RKO (cell line): ENCODE measurements at places on chromosomes 3 and 15.
A peak's percentile ranks its signal among the peaks of the same experiment; 100 is the strongest.

DNA sequence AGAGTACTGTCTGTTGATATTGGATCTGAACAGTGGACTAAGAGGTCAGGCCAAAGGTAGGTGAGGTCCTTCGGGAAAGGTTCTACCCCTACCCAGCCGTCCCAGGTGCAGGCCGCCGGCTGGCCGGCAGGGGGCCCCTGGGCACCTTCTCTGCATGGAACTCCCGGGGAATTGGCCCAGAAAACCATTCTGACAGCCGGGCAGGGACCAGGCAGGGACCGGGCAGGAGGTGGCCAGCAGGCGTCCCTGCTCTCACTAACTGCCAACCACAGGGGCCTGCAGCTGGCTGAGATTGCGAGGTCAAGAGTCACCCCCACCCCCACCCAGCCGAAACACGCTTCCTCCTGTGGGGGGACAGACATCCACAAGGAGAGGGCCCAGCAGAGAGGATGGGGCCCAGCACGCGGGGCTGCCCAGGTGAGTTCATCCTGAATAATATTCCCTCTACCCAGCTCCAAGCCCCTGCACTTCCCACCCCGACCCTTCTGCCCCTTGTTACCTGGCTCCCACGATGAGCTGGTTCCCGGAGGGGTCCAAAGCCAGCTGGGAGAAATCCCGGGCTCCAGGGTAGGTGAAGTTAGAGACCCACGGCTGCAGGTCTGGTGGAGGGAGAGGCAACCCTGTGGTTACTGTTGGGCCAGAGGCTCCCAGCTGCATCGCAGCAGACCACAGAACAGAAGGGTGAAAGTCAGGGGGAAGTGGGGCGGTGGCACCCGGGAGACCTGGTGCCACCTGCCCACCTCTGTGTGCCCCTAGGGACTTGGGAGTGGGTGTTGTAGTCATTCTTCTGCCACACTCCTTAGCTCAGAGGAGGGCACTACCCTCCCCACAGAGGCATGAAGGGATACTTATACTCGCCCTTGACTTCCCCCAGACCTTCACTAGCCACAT is 84.4 kb downstream of the SEMA5B start:
- DNase-seq, result peak; percentile 65

- no peak for DNase-seq
Observed at GRCh38 chr15:68816795-68817303, 3.8 kb downstream of the ANP32A start.

DNA sequence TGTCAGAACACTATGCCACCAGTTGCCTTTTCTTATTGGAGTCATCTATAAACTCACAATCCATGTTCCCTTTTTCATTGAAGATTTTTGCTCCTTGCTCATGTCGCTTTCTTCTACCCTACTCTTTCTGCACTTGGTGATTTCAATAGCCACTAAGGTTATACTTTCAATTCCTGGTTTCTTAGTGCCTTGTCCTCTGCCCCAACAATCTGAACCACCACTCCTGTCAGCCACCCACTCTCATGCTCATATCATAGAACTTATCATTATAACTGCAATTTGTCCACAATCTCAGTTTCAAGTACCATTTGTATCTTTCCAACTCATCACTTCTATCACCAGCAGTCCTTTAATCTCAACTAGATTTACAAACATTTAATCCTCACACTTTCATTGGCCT is 10.0 kb upstream of the GRAMD1C start:
- DNase-seq, result no peak

DNA sequence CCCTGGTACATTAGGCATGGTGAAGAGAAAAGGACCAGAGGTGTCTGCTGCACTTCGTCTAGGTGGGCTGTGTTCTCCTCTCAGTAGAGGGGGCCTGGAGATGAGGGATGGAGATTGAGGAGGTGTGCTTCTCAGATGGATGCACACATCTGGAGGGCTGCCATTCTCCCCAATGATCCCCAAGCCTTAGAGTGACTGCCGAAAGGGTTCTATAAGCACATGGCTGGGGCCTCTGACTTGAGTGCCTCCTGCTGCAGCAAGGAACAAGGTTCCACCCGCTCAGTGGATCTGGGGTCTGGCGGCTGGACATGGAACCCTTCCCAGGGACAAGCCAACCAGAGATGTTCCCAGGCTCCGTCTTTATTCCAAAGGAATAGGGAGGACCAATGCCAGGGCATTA is 66.8 kb downstream of the CPN2 start:
- no peak for DNase-seq

- no peak for DNase-seq
Observed at GRCh38 chr3:186998937-186999368, 68.6 kb downstream of the ST6GAL1 start.

DNA sequence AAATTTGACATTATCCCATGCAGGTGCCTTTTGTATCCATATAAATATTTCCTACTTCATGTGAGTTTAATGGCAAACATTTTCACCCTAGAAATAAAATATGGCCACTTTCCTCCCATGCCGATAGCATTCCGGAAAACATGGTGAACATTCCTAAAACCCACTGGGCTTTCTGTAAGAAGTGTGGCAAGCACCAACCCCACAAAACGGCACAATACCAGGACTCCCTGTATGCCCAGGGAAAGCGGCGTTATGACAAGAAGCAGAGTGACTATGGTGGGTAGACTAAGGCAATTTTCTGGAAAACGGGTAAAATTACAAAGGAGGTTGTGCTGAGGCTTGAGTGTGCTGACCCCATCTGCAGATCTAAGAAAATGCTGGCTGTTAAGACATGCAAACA is 7.6 kb downstream of the ANXA2 start:
- no peak for DNase-seq

GRCh38 chr3:134754768-134755559 is 40.1 kb upstream of the EPHB1 start:
- peak; percentile 36 for DNase-seq

GRCh38 chr3:31077826-31078225 is 183.4 kb upstream of the GADL1 start:
- DNase-seq, result no peak

GRCh38 chr3:50493086-50493485 is 10.3 kb downstream of the CACNA2D2 start:
- no peak for DNase-seq

- no peak for DNase-seq
Observed at GRCh38 chr3:83835040-83835439, 1123.7 kb upstream of the CADM2 start.

- no peak for DNase-seq
Observed at GRCh38 chr15:34025252-34025651, 13.8 kb downstream of the AVEN start.

DNA sequence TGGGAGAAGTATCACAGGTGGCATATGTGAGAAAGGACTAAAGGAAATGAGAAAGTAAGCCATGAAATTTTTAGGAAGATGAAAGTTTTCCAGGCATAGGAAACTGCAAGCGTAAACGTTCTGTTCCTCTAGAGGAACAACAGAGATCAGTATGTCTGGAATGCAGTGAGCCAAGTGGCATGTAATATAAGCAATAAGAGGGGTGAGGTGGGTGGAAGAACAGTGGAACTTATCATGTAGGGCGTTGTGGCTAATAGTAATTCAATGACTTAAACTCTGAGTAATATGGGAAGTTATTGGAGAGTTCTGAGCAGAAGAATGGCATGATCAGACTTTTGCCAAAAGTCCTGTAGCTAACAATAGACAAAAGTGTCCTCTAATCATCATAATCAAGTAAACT is 902.9 kb downstream of the EPHA3 start:
- no peak for DNase-seq

DNA sequence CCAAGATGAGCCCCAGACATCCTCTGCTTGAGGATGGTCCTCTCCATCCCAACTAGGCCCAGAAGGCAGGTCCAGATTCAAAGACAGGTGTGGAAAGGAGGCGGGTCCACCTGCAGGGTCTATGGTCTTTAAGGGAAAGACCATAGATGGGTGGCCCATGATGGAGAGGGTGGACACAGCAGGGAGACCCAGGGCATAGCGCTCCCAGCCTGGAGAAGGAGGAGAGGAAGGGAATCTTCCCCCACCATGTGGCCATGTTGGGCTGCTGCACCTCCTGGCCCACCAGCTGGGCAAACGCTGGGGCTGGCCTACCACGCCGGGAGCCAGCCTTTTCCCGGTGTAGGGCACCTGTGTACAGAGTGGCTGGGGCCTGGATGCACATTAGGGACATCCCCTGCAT is 265.2 kb upstream of the TLE3 start:
- no peak for DNase-seq

DNA sequence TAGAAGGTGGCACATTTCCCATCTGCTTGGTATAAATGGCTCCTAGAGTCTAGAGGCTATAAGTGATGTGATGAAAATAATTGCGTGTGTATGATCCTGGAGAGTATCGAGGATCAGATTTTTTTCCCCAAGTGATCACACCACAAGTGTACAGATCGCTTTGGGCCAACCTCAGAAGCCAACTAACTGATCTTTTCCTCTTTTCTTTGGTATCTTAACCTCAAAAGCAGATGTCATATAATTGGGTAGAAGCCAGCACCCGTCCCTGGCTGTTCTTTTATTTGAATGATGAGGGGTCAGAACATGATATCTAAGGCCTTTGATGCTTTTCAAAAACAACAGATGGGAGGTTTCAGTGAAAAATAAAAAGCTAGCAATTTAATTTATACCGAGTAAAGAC is 3.3 kb downstream of the P2RY14 start:
- no peak for DNase-seq

DNA sequence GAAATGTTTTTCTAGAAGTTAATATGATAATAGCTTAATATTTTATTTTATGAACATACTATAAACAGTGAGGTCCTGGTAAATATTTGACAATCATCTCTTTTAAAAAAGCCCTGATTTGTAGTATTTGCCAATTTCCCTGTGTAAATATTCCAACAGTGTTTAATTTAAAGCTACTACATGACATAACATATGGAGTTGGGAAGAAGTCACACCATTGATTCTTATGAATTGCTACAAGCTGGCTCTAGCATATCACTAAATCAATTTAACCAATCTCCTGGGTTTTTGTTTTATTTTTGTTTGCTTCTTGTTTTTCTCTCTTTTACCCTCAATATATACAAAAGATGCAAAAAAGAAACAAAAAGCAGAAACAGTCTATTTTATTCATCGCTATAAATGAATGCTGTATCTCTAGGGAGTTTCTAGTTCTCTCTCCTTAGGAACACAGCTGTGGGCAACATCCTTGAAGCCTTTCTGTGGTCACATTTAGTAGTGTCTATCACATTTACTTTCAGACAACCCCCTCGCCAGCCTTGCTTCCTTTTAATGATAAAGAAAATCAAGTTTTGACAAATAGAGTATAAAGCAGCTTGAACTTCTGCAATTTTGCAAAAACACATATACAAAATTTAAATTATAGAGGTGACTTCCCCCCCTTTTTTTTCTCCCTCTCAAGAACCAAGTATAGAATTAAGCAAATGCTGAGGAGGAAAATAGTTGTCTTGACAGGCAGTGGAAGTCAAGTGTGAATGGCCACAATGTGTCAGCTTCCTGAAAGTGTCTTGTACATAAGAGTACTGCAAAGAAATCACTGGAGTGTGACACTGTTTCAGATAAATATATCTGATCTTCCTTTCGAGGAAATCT is 21.4 kb downstream of the CCR1 start:
- DNase-seq, result no peak

GRCh38 chr3:186070550-186070949 is 38.3 kb downstream of the ETV5 start:
- DNase-seq, result no peak

GRCh38 chr3:145032791-145033190 is 1061.2 kb downstream of the DIPK2A start:
- no peak for DNase-seq

DNA sequence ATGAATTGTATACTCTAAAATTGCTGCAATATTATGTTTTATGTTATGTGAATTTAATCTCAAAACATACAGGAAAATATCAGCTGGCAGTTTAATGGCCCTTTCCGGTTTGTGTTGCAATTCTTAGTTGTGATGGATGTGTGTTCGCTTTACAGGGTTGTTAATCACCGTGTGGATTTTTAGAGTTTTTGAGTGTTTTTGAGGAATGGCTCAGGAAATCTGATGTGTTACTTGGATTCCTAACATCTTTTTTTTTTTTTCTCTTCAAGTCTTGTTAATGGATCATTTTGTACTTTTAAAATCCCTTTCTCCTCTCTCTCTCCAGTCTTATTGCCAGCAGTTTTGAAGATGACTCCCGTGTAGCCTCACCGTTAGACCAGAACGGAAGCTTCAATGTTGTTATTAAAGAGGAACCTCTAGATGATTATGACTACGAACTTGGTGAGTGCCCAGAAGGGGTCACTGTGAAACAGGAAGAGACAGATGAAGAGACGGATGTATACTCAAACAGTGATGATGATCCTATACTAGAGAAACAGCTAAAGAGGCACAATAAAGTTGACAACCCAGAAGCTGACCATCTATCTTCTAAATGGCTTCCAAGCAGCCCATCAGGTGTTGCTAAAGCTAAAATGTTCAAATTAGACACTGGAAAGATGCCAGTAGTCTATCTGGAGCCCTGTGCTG is 35.7 kb downstream of the MGA start:
- peak; percentile 79 for DNase-seq

DNA sequence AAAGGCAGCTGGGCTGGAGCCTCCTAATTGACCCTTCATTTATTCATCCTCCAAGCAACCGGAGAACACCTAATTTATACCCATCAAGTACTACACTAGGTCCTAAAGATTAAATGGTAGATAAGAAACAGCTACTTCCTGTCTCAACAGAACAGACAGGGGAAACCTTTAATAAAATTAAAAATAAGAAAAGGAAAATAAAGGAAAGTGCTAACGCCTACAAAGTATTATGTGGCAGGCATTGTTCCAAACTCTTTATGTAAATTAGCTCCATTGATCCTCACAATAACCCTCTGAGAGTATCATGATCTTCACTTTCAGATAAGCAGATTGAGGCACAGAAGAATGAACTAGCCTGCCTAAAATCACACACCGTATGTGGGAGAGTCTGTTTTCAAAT is 139.5 kb downstream of the CNTN6 start:
- DNase-seq, result no peak

DNA sequence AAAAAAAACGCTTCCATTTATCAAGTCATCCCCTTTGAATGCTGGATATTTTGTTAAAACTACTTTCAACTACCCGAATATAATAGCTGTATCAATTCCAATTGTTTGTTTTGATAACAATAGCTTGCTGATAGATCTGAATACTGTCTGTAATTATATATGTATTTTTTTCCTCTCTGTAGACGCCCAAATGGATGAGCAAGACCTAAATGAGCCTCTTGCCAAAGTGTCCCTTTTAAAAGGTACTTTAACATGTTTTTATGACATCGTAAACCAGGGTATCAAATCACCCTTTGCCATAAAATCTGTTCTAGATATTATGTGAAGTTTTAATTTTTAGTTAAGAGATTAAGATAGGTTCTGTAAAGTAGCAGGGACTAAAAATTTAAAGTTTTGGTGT is 111.5 kb upstream of the FLNB start:
- DNase-seq, result no peak

DNA sequence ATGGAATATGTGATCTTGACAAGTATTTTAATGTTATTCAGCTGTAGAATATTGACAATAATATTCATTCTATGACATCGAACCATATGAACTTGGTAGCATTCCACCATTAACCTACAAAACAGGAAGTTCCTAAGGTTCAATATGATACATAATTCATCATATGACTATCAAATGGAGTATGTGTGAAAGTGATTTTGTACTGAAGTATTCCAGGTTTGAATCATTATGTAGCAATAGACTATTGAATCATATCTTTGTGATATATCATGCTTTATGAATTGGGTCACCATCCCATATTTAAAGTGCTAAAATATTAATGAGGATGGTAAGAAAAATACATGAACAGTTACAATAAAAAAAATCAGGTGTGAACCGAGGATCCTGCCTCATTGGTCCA is 95.1 kb downstream of the TP63 start:
- DNase-seq, result peak; percentile 34

- DNase-seq, result no peak
Observed at GRCh38 chr3:43076857-43077256, 29.0 kb downstream of the POMGNT2 start.
